Pons (tissue), 1 donor: ENCODE measurements at places on chromosomes 6 and 20.
A peak's percentile ranks its signal among the peaks of the same experiment; 100 is the strongest.

GRCh38 chr6:134980846-134981245 is 30.9 kb upstream of the ALDH8A1 start:
- no peak for DNase-seq

GRCh38 chr6:36035225-36035624 is 7.6 kb downstream of the MAPK14 start:
- no peak for DNase-seq

DNA sequence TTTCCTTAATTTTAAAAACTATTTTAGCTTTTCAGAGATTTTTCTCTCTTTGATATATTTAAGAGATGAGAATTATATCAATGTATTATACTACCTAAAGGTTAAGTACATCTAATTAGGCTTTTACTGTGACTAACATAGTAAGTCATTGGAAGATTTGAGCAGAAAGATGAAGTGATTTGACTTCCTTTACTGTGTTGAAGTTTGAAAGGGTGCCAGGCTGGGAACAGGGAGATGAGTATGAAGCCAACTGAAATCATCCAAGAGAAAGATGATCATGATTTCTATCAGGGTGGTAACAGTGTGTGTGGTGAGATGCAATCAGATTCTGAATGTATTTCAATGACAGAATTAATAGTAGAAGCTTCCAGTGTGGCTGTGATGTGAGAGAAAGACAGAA is 87.3 kb downstream of the TRDN start:
- DNase-seq: no peak

- no peak for DNase-seq
Measured at GRCh38 chr6:160510976-160511617, 153.0 kb downstream of the LPA start.

- DNase-seq: no peak
Measured at GRCh38 chr6:159966981-159967380, 1.9 kb upstream of the IGF2R start.

GRCh38 chr6:234706-235372 is 57.4 kb upstream of the DUSP22 start:
- DNase-seq: no peak

- no peak for DNase-seq
Measured at GRCh38 chr6:72151742-72152141, 265.4 kb downstream of the RIMS1 start.

DNA sequence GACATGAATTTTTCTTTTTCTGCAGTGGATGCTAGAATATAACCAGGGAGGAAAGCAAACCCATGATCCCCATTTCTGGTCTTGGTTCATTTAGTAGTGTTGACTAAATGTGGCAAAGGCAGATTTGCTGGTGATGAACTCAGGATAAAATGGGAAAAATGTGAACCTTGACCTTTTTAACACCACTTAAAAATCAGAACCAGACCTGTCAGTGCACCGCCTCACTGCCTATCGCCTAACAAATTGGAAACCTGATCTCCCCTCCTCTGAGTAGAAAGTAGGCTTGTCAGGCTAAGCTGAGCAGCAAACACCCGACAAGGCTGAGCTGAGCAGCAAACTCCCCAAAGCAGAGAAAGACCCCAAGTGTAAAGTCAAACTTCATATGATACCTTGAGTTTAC is 254.8 kb downstream of the FOXC1 start:
- DNase-seq: no peak

DNA sequence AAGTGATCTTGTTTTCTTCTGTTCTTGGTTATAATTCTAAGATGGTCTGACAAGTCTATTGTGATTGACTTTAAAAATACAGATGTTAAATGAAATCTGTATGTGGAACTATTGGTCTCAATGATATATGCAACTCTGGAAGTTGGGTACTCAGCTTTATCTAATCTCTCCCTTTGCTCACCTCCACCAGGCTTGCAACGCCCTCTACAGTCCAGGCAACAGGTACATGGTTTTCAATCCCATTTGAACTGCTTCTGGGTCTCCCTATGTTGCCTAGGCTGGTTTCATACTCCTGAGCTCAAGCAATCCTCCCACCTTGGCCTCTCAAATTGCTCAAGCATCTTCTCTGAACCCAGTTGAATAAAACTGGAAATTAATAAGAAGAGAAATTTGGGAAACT is 25.6 kb upstream of the HLA-DQB1 start:
- no peak for DNase-seq

DNA sequence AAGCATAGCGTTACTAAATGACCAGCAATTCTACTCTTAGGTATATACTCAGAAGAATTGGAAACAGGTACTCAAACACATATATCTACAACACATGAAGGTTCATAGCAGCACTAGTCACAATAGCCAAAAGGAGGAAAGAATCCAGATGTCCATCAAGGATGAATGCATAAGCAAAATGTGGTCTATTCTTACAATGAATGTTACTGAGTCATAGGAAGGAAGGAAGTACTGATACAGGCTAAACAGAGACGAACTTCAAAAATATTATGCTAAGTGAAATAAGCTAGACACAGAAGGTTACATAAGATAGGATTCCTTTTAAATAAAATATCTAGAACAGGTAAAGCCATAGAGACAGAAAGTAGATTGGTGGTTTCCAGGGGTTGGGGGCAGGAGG is 93.5 kb downstream of the MAP3K7 start:
- no peak for DNase-seq

DNA sequence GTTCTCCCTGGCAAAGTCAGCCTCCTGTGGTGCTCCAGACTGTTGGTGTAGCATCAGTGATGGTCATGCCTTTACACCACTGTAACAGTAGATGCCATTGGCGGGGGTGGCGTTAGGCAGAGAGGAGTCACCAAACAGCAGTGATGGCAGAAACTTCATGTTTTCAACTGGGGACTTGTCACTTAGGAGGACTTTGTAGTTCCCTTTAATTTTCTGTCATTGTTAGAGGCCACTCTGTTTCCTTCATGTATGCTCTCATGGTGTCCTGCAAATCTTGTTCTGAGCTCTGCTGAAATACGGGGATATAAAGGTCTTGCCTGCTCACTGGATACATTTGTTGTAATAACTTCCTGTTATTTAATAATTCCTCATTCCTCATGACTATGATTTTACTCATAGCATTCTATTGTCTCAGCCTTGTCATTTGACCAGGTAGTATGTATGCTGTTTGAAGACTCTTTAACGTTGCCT is 4.6 kb downstream of the MAP3K4 start:
- no peak for DNase-seq

- DNase-seq: no peak
Measured at GRCh38 chr6:10424040-10424439, 9.2 kb upstream of the TFAP2A start.

GRCh38 chr6:143248359-143248758 is 187.7 kb downstream of the AIG1 start:
- no peak for DNase-seq

- DNase-seq: no peak
Measured at GRCh38 chr20:11797156-11797555, 120.5 kb upstream of the BTBD3 start.

GRCh38 chr6:134117409-134117808 is 65.0 kb upstream of the SLC2A12 start:
- DNase-seq: peak; percentile 80

- DNase-seq: peak; percentile 76
Measured at GRCh38 chr6:98636941-98637340, 197.4 kb upstream of the POU3F2 start.

DNA sequence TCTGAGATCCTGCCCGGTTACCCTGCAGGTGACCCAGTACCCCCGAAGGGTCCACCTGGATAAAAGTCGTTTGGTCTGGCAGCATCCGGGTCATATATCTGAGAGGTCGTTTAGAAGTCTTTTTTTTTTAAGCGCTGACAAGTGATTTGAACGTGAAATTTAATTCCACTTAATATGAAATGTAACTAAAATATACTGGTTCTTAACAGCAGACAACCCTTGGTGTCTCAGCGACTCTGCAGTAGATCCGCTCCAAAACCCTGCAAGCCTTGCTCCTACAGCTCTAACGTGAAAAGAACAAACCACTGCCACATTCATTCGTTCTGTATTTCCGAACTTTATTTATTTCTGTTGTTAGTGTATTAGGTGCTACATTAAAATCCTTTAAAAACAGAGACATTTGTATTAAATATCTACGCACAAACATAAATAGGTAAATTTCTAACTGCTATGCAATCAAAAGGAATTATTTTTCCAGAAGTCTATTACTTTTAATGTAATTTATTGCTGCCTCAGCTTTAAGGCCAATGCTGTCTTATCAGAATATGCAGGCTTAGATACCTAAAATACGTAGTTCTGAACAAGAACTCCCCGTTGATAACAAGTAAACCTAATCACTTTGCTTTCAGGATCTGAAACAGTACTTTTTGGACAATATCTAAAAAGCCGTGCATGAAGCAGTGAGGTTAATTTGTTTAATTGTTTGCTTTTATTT is 33.5 kb upstream of the TCF21 start:
- no peak for DNase-seq

GRCh38 chr6:47438481-47439347 is 38.9 kb upstream of the CD2AP start:
- peak; percentile 11 for DNase-seq

DNA sequence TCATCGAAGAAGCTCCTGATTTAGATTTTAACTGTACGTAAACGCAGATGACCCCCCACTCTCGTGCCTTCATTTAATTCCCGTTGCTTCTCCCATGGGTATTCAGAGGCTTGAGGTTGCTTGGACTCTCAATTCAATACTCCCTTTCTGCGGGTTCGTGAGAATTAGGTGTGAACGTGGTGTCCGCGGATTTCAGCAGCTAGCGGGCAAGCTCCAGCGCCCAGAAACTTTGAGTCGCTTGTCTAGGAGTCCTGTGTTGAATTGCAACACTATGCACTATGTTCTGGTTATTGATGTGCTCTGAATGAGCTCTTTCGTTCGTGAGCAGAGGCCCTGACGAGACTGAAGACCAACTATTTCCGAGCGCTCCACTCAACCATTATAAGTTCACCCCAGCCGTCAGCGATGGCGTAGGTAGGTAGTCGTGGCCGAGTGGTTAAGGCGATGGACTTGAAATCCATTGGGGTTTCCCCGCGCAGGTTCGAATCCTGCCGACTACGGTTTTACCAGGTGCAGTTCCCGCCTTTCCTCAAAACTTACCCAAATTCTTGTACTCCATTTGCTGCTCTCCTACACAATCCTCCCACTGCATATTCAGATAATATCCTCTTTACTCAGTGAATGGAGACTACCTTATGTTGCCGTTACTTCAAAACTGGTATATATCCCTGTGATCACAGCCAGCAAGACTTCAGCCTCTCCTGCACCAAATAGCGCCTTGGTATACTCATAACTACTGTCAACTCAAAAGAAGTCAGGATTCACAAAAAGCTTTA is 72.6 kb upstream of the ZNF184 start:
- DNase-seq: no peak

GRCh38 chr6:7496266-7496875 is 45.1 kb upstream of the DSP start:
- no peak for DNase-seq

- DNase-seq: no peak
Measured at GRCh38 chr6:156905801-156906200, 128.6 kb downstream of the ARID1B start.

DNA sequence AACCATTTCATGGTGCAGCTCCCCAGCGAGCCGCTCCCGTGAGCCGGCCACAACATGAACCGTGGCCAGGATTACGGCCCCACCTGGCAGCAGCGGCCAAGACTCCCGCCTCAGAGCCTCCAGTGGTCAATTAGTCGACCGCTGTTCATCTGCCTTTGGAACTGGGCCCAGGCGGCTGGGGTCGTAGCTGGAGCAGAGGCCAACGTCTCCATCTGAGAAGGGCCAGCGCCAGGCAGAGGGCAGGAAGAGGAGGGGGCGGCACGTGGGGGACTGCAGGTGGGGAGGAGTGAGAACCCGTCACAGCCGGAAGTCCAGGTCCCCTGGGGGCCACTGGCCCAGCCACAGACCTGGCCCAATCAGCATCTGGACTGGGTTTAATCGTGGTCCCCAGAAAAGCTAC is 184.3 kb downstream of the TAF4 start:
- DNase-seq: no peak

- peak; percentile 75 for DNase-seq
Measured at GRCh38 chr6:39362487-39362865, 40.0 kb upstream of the KCNK16 start.

DNA sequence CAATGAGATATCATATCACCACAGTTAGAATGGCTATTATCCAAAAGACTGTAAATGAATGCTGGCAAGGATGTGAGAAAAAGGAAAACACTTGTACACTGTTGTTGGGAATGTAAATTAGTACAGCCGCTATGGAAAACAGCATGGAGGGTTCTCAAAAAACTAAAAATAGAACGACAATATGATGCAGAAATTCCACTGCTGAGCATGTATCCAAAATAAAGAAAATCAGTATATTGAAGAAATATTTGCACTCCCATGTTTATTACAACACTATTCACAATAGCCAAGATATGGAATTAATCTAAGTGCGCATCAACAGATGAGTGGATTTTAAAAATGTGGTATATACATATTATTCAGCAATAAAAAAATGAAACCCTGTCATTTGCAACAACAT is 898.9 kb upstream of the MAN1A1 start:
- no peak for DNase-seq

DNA sequence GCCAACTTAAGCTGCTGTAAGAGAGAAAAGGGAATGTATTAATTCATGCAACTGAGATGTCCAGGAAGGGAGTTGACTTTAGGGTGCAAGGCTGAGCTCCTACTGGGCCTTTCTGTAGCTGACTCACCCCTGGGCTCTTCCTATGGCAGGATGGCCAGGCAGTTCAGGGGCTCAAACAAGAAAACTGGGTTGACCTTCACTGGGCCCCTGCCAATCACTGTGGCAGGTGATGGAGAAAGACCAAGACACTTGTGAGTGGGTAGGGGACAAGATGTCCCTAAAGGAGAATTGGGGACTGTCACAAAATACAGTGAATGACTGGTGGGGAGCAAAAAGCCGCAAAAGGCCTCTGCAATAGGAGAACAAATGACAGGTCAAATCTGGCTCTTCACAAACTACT is 21.5 kb upstream of the RALGAPA2 start:
- no peak for DNase-seq

DNA sequence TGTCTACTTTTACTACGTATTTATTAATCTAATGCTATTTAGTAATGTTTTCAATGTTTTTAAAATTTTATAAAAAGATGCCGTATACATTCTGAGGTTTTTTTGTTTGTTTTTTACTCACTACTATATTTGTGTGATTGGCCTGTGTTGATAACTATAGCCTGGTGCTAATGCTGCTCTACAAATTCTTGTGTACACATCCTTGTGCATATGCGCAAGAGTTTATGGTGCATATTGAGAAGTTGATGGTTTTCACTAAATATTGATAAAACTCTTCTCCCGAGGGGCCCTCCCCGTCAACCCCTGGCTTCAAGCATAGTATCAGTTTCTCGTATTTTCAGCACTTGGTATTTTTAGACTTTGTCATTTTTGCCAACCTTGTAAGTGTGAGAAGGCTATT is 59.9 kb downstream of the E2F3 start:
- DNase-seq: no peak

GRCh38 chr6:15927531-15928225 is 201.2 kb upstream of the MYLIP start:
- DNase-seq: no peak
